ENCODE measurements at places on chromosomes 12 and 14. TPM values are rescaled to one million over a fixed set of nuclear protein-coding genes. Genes with fewer than 3 reads are reported as not detected.

The SLC7A8 gene
- total RNA-seq = 28.3 TPM

The CCDC38 gene
- not detected for total RNA-seq

The DHRS2 gene
- 0.89 TPM for total RNA-seq

The AQP6 gene
- not detected for total RNA-seq

The POTEG gene
- total RNA-seq = not detected

The CTSG gene
- not detected for total RNA-seq

The ACTR10 gene
- 57.5 TPM for total RNA-seq

The DLK1 gene
- 5,491 TPM for total RNA-seq

The KRT79 gene
- total RNA-seq = not detected

The LRTM2 gene
- 0.48 TPM for total RNA-seq

The OR6C2 gene
- not detected for total RNA-seq

The GPR132 gene
- 0.69 TPM for total RNA-seq

The GPR84 gene
- not detected for total RNA-seq

The OR4E2 gene
- not detected for total RNA-seq

GRCh38 chr14:61262082-61262481 lies 19.1 kb downstream of the TMEM30B start:
- H3K27ac ChIP-seq = no peak overlapping the region
- no peaks in the 10 kb centered on the region for H3K36me3 ChIP-seq
- no peak overlapping the region for H3K4me3 ChIP-seq
- H3K27me3 ChIP-seq = peaks cover 32% of the 10 kb centered on the region

- no peak overlapping the region for H3K27ac ChIP-seq
- no peaks in the 10 kb centered on the region for H3K4me1 ChIP-seq
- H3K36me3 ChIP-seq = no peaks in the 10 kb centered on the region
- no peak for DNase-seq
These were observed 186.1 kb upstream of the GARIN2 start for GRCh38 chr14:67002994-67003753.

GRCh38 chr14:102094101-102094500 lies 7.3 kb upstream of the HSP90AA1 start:
- peaks cover 1% of the 10 kb centered on the region for H3K36me3 ChIP-seq
- no peaks in the 10 kb centered on the region for H3K27me3 ChIP-seq
- no peak for DNase-seq
- no peak overlapping the region for H3K4me3 ChIP-seq
- peaks cover 25% of the 10 kb centered on the region for H3K4me1 ChIP-seq
- H3K27ac ChIP-seq = no peak overlapping the region

DNA sequence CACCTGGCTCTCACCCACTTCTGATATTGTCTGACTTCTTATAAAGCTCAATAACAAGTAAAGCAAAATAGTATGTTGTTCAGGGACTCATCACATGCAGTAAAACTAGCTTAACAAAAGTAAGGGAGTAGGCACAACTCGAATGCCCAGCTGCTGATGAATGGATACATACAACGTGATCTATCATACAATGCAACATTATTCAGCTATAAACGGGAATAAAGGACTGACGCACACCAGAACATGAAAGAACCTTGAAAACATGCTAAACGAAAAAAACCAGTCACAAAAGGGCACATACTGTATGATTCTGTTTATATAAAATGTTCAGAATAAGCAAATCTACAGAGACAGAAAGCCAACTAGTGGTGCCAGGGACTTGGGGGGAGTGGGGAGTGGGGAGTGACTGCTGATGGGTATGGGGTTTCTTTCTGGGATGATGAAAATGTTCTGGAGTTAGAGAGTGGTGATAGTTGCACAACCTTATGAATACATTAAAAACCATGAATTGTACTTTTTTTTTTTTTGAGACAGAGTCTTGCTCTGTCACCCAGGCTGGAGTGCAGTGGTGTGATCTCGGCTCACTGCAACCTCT lies 11.1 kb downstream of the PLBD2 start:
- no peaks in the 10 kb centered on the region for H3K27me3 ChIP-seq
- no peak for DNase-seq
- H3K36me3 ChIP-seq = peaks cover 12% of the 10 kb centered on the region
- H3K27ac ChIP-seq = no peak overlapping the region
- peaks cover 2% of the 10 kb centered on the region for H3K4me1 ChIP-seq
- no peak overlapping the region for H3K4me3 ChIP-seq

GRCh38 chr12:130087222-130087621 lies 75.0 kb upstream of the FZD10 start:
- no peak overlapping the region for H3K4me3 ChIP-seq

DNA sequence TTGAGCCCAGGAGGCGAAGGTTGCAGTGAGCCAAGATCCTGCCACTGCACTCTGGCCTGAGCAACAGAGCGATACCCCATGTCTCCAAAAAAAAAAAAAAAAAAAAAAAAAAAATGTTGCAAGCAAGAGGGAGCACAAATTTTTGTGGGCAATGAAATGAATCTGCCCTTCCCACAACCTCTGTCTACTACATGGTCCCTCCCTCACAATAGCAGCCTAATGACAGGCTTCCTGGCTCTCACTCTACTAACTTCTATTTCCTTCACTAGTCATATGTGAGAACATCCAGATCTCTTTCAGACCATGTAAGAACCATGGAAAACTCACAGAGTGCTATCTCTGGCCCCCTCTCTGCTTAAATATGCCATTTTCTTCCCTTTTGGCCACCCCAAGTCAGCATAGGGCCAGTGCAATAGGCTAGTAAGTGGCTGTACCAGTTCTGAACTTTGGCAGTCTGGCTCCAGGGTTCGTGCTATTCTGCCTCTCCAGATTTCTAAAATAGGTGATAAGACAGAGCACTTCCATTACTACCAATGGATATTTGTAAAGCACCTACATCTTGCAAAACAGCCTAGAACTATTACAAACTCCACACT lies 7.1 kb downstream of the OSBPL8 start:
- no peaks in the 10 kb centered on the region for H3K27me3 ChIP-seq
- peaks cover 40% of the 10 kb centered on the region for H3K4me1 ChIP-seq
- no peaks in the 10 kb centered on the region for H3K36me3 ChIP-seq

GRCh38 chr12:92208613-92209121 lies 63.0 kb upstream of the BTG1 start:
- H3K27me3 ChIP-seq = no peaks in the 10 kb centered on the region
- no peaks in the 10 kb centered on the region for H3K4me1 ChIP-seq
- H3K36me3 ChIP-seq = peaks cover 2% of the 10 kb centered on the region
- no peak overlapping the region for H3K27ac ChIP-seq
- DNase-seq = no peak

DNA sequence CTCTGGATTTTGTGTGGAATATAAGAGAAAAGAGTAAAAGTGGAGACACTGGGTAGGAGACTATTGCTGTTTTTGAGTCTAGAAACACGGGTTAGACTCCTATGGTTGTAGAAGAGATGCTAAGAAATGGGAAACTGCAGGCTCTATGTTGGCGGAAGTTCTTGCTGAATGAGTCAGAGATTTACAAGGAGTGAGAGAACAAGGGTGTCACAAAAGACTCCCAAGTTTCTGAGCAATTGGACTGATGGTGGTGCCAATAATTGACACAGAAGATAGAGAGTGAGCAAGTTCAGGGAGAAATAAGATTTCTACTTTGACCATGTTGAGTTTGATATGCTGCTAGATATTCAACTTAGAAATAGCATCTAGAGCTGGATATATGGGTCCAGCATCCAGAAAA lies 2.6 kb upstream of the PRKD1 start:
- H3K4me3 ChIP-seq = no peak overlapping the region
- no peak for DNase-seq
- H3K27ac ChIP-seq = no peak overlapping the region
- peaks cover 14% of the 10 kb centered on the region for H3K27me3 ChIP-seq

- no peaks in the 10 kb centered on the region for H3K36me3 ChIP-seq
- no peak for DNase-seq
- no peaks in the 10 kb centered on the region for H3K27me3 ChIP-seq
- no peak overlapping the region for H3K4me3 ChIP-seq
- no peak overlapping the region for H3K27ac ChIP-seq
- H3K4me1 ChIP-seq = peaks cover 20% of the 10 kb centered on the region
These were observed 41.6 kb downstream of the RCOR1 start for GRCh38 chr14:102633906-102634595.

- no peak for DNase-seq
- no peak overlapping the region for H3K4me3 ChIP-seq
- H3K36me3 ChIP-seq = no peaks in the 10 kb centered on the region
- H3K4me1 ChIP-seq = peaks cover 13% of the 10 kb centered on the region
- H3K27me3 ChIP-seq = no peaks in the 10 kb centered on the region
These were observed 344.1 kb upstream of the LMO3 start for GRCh38 chr12:16949871-16950667.

DNA sequence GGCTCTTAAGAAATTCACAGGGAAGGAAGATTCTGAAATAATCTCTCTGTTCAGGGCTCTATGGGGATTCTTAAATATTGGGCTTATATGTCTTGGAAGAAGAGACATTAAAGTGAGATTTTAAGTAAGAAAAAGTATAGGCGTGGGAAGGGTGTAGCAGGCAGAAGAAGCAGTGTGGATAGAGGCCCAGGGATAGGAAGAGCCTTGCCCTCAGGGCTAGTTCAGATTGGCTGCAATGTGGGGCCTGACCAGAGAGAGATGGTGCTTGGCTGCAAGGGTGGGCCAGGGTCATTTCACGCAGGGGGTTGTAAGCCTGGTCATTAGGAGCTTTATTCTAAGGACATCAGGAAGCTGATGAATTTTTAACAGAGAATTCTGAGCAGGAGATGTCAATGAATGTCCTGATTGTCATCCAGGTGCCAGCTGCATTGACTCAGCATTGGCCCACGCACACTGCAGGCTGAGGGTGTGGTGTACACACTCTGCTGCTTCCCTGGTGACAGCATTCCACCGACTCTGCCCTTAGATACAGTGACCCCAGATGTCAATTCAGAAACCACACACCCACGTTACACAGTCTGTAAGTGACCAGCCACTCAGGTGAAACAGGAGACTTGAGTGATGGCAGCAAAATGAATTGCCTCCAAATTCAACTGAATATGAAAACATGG lies 582.5 kb downstream of the NRXN3 start:
- H3K27me3 ChIP-seq = peaks cover 7% of the 10 kb centered on the region
- H3K4me1 ChIP-seq = peaks cover 2% of the 10 kb centered on the region
- H3K36me3 ChIP-seq = no peaks in the 10 kb centered on the region

DNA sequence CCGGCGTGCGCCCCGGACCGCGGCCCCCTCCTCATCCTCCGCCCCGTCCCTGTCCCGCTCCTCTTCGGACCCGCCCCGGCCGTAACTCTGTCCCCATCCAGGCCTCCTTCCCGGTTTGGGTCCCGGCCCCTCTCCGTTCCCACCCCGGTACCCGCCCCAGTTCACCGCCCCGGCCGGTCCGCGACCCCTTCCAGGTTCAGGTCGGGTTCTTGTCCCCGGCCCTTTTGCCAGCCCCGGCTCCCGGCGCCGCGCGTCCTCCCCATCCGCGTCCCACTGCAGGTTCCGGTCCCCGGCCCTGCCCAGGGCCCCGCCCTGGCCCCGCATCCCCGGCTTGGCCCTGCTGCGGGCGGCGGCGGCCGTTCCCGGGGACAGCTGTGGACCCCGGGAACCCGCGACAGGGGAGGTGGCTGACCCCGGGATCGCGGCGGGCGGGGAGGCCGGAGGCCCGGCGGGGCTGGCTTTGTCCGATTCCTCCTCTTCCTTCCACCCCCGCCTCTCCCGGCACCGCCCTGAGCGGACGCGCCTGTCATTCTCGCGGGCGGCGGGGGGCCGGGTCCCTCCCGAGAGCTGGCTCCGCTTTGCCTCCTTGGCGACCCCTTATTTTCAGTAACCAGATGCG lies 601 bp downstream of the KLC1 start:
- H3K27ac ChIP-seq = peak overlapping the region; percentile 65
- H3K36me3 ChIP-seq = peaks cover 3% of the 10 kb centered on the region
- peak overlapping the region; percentile 82 for H3K4me3 ChIP-seq
- peak; percentile 24 for DNase-seq

DNA sequence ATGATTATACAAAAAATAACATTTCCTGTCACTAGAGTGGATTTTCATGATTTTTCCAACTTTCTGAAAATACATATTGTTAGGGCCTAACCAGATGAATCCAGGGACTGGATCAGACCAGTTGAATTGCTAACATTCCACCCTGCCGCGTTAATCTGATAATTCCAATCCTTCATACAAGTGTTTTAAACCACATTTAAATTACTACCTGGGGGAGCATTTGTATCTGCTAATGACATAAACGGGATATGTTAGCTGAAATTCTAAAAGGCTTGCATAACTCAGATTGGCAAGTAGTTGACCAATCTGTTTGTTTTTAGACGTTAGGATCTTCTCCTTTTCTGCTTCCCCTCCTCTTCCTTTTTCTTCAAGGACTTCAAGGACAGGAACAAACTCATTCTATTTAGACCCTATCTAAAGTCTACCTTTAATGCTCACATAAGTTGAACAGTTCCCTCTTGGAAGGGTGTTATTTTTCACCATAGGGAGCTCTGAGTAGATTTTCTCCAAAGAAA lies 239.0 kb downstream of the ADAMTS20 start:
- DNase-seq = no peak
- no peak overlapping the region for H3K4me3 ChIP-seq
- no peaks in the 10 kb centered on the region for H3K36me3 ChIP-seq
- H3K27me3 ChIP-seq = no peaks in the 10 kb centered on the region
- H3K4me1 ChIP-seq = no peaks in the 10 kb centered on the region
- no peak overlapping the region for H3K27ac ChIP-seq

DNA sequence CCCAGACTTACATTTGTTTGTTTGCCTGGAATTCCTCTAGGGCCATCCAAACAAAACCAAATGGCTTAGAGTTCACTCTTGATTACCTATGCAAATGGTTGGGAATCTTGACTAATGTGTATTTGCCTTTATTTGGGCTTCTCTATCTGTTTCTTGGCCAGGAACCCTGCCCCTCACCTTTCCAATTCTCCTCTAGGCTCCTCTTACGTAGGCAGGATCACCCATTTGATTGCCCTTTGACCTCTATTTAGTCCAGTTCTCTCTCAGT lies 123.0 kb upstream of the DYRK2 start:
- DNase-seq = no peak
- no peak overlapping the region for H3K4me3 ChIP-seq
- H3K36me3 ChIP-seq = no peaks in the 10 kb centered on the region
- H3K4me1 ChIP-seq = peaks cover 19% of the 10 kb centered on the region
- H3K27me3 ChIP-seq = peaks cover 5% of the 10 kb centered on the region
- no peak overlapping the region for H3K27ac ChIP-seq

GRCh38 chr12:109239179-109239578 lies 69.9 kb downstream of the FOXN4 start:
- no peaks in the 10 kb centered on the region for H3K27me3 ChIP-seq
- peaks cover 22% of the 10 kb centered on the region for H3K36me3 ChIP-seq
- H3K27ac ChIP-seq = no peak overlapping the region

GRCh38 chr12:84911271-84912197 lies 1.1 kb downstream of the SLC6A15 start:
- H3K27me3 ChIP-seq = peaks cover 68% of the 10 kb centered on the region
- H3K4me3 ChIP-seq = peak overlapping the region; percentile 73
- peak overlapping the region; percentile 70 for H3K27ac ChIP-seq
- H3K4me1 ChIP-seq = peaks cover 10% of the 10 kb centered on the region
- no peaks in the 10 kb centered on the region for H3K36me3 ChIP-seq

GRCh38 chr12:107528731-107529365 lies 156.8 kb upstream of the PWP1 start:
- H3K36me3 ChIP-seq = no peaks in the 10 kb centered on the region
- peaks cover 12% of the 10 kb centered on the region for H3K4me1 ChIP-seq
- DNase-seq = no peak
- H3K4me3 ChIP-seq = no peak overlapping the region
- no peaks in the 10 kb centered on the region for H3K27me3 ChIP-seq

DNA sequence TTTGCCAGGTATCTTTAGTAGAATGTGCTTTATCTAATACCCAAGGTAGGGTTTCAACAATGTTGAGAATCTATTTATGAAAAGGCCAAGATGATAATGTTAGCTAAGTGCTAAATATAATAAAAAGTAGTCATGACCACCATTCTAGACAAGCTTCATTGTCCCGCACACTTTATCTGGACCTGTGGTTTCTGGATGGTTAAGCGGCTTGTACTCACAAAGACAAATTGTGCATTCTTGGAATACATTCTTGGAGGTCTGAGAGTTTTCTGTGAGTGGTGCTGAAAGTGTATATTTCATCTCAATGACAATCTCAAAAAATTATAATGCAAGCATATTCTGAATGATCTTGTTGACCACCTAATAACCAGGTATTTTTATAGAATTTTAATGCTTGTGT lies 646.9 kb downstream of the DIO2 start:
- DNase-seq = no peak
- H3K4me3 ChIP-seq = no peak overlapping the region
- H3K36me3 ChIP-seq = no peaks in the 10 kb centered on the region

Data from progenitor cell of endocrine pancreas (in vitro differentiated cells).